ENCODE measurements at places on chromosomes 12 and 14. TPM values are rescaled to one million over a fixed set of nuclear protein-coding genes. Genes with fewer than 3 reads are reported as not detected.

- no peak for DNase-seq
Observed at GRCh38 chr12:81015510-81015909, 62.4 kb upstream of the ACSS3 start.

DNA sequence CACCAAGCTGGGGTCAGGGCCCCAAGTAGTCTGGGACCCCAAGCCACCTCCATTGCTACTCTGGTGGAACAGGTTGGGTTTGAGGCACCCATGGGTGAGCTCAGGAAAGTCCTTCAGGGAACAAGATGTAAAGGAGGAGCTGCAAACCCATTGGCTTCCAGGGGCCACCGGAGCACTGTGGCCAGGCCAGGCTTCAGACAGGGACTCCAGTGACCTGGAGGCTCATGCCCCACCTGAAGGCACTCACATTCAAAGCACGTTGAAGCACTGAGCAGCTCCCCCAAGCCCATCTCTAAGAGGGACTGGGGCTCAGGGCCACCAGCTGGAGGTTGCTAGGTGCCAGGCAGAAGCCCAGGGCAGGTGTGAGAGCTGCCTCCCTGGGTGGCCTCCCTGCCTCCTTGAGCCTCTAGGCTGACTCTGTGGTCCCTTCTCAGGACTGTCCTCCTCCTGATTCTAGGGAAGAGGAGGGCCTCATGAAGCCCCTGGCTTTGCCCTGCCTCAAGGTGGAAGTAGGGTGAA is 49.1 kb downstream of the FAM222A start:
- DNase-seq = peak; percentile 25

AQP5 gene
- not detected for total RNA-seq

DUSP16 gene
- 9.9 TPM for total RNA-seq

PLEKHH1 gene
- 2.4 TPM for total RNA-seq

GEMIN2 gene
- total RNA-seq = 9.0 TPM
